Right renal cortex interstitium (tissue), 3 donors: ENCODE measurements at places on chromosomes 12 and 14. TPM values are rescaled to one million over a fixed set of nuclear protein-coding genes. Genes with fewer than 3 reads are reported as not detected.

GRCh38 chr14:58701604-58702003 lies 63.8 kb downstream of the DACT1 start:
- DNase-seq: no peak

- DNase-seq: no peak
Measured at GRCh38 chr12:58139894-58140293, 198.5 kb downstream of the ATP23 start.

GRCh38 chr12:61384511-61384910 lies 875.7 kb upstream of the USP15 start:
- no peak for DNase-seq

- DNase-seq: no peak
Measured at GRCh38 chr12:124533456-124533855, 34.0 kb downstream of the NCOR2 start.

- DNase-seq: no peak
Measured at GRCh38 chr12:6097411-6097810, 27.1 kb downstream of the VWF start.

Gene RASSF3
- polyA plus RNA-seq: 20.4 TPM

DNA sequence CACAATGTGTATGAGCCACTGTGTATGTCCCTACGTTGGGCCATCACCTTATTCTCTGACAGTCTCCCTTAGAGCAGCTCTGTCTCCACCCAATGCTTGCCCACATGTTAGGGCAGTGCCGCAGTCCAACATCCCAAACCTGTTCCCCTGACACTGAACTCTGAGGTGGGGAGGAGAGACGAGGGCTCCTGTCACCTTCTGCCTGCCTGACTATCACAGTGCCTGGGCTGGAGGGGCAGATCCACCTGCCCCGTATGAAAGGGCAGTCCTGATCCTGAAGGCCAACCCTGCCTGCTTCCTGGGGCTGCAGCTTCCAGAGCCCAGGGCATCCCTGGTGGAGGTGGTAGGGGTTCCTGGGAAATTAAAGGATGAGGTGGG lies 2.2 kb downstream of the TGM1 start:
- no peak for DNase-seq

DNA sequence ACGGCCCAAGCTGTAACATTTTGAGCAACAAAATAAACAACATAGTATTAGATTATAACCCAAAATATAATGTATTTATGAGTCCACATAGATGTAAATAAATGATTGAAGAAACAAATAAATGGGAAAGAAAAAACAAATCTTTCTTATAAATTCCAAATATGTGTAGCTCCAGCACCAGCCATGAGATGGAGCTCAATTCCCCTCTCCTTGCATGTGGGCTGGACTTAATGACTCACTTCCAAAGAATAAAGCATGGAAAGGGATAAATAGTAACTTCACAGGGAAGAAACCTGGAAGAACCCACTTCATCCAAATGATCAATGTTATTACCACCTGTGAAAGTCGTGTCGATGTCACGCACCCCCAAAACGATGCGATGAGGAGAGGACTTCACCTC lies 158.8 kb downstream of the RPAP3 start:
- DNase-seq: no peak

DNA sequence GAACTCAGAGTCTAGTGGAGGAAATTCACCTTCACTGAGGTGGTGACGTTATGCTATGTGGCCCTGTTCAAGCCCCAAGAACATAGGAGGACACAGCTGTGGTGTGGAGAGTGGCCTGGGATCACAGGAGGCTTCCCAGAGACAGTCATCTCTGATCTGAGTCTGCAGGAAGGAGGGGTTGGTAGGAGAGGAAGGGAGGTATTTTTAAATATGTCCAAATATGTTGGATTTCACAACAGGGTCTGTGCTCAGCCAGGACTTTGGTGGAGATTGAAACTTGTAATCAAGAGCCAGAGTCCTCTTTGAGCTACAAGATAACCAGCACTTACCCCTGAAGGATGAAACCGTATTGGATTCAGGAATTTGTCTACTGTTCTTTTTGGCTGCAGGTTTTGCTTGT lies 26.4 kb upstream of the MED13L start:
- no peak for DNase-seq

GRCh38 chr12:44088647-44089046 lies 252.8 kb downstream of the TMEM117 start:
- no peak for DNase-seq

DNA sequence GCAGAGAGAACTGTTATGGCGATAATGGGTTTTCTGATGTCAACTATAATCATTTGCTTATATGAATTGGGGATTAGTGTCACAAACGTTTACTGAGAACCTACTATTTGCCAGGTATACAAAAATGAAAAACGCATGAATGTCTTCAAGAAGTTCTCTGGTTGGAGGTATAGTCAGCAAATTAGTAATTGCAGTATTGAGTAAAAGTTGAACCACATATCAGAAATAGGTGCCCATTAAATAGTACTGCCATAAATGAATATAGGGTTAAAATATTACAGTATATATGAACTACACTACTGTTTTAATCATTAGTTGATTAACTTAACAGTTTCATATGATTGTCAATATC lies 60.0 kb downstream of the PTPRB start:
- DNase-seq: no peak
